ENCODE measurements at places on chromosomes 12 and 14. TPM values are rescaled to one million over a fixed set of nuclear protein-coding genes. Genes with fewer than 3 reads are reported as not detected.

GUCY2C gene
- polyA plus RNA-seq: 0.14 TPM

DAD1 gene
- 237 TPM for polyA plus RNA-seq

- no peak for DNase-seq
Observed at GRCh38 chr12:124722878-124723277, 140.8 kb downstream of the SCARB1 start.

DNA sequence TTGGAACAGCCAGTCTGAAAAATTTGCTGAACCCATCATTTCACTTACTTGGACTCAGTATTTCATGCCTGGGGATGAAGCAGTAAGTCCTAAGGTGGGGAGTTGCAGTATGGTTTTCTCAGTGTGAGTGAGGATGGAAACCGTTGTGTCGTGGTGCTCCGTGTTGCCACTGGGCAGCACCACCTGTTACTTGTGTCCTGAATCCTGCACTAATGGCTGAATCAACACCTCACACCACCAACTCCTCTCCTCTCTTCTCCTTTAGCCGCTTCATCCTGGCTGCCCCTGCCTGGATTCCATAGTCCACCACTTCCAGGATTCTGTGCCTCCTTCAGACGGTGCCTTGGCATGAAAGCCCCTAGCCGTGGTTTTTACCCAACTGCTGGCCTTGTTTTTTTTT lies 3.0 kb upstream of the EP400 start:
- DNase-seq: no peak

- no peak for DNase-seq
Observed at GRCh38 chr12:46963191-46963590, 116.2 kb upstream of the PCED1B start.

PRR4 gene
- 6.4 TPM for polyA plus RNA-seq

DNA sequence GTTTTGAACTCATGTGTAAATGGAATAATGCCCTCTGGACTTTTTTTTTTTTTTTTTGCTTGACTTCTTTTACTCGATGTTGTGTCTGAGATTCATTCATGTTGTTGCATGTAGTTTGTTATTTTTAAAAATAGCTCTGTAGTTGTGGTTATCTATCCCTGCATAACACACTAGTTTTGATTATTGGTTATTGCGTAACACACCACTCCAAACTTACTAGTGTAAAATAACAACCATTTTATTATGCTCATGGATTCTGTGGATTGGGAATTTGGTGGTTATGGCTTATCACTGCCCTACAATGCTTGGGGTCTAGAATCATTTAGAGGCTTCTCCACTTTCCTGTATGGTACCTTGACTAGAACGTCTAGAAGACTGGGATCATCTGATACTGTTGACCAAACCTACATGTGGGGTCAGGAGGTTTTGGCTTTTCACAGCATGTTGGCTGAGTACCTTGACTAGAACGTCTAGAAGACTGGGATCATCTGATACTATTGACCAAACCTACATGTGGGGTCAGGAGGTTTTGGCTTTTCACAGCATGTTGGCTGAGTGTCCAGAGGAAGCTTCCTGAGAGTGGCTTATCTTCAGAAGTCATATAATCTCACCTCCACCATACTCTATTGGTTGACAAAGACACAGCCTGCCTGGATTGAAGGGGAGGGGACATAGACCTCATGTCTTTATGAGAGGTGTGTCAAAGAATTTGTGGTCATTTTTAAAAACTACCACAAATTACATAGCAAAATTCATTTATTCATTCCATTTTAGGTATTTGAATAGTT lies 11.6 kb downstream of the VRK1 start:
- DNase-seq: no peak

- no peak for DNase-seq
Observed at GRCh38 chr14:31287294-31287972, 79.8 kb upstream of the HECTD1 start.

- DNase-seq: no peak
Observed at GRCh38 chr14:58813745-58814144, 176.0 kb downstream of the DACT1 start.

GLIPR1L2 gene
- 2.1 TPM for polyA plus RNA-seq

GRCh38 chr12:114347861-114348260 lies 58.1 kb downstream of the TBX5 start:
- DNase-seq: no peak

DNA sequence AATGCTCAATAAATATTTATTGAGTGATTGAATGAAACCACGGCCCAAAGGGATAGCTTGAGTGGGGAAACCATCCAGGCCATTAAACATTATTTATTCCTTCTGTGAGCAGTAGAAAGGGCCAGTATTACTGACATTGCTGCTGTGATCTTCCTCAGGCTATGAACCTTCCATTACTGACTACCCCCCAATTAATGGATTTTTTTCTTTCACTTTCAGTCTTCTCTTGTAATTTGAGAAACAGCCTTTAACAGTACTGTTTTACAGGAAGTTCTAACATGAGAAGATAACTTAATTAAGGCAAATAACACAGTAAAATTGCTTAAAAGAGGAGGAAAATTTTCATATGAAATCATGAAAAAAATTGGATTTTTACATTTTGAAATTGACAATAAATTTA lies 629.5 kb downstream of the TRHDE start:
- no peak for DNase-seq

USP44 gene
- 1.3 TPM for polyA plus RNA-seq

PSMC1 gene
- polyA plus RNA-seq: 134 TPM

SLCO1A2 gene
- 0.07 TPM for polyA plus RNA-seq

GALNT8 gene
- 0.30 TPM for polyA plus RNA-seq

DNA sequence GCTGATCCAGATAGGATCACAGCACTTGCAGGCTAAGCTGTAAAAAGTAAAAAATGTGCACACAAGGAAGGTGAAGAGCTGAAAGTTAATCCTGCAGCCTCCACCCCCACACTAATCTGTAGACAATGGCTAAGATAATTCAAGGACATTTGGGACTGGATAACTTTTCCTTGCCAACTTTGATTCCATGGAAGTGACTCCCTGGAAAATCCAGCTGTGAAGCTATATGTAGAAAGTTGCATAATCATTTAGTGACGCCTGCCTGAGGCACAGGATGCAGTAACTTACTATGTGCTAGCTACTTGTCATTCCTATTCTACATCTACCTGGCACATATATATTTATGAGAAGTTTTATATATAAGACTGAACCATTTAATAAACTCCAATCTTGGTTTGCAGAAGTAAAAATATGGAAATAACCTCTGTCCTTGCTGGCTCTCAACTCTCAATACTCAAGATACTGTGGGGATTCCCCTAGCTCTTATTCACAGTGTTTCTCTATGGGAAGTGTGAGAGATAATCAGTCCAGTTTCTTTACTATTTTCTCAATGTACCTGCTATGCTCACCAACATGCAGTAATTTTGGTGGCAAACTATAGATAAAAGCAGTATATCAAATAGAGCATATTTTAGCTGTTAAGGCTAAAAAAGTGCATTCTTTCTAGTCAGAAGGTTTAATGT lies 14.8 kb downstream of the LDHB start:
- no peak for DNase-seq

DNA sequence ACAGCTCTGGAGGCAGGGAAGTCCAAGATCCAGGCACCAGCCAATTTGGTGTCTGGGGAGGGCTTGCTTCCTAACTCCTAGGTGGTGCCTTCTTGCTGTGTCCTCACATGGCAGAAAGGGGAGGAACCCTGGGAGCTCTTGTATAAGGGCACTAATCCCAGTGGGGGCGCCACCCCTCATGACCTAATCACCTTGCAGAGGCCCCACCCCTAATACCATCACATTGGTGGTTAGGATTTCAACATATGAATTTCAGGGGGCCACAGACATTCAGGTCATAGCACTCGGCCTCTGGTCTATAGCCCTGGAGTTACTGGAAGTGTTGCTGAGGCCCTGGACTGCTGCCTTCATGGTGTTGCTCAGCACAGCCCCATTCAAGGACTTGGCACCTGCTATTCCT lies 14.6 kb downstream of the PSMD9 start:
- no peak for DNase-seq

P2RX2 gene
- polyA plus RNA-seq: 2.5 TPM

GRCh38 chr12:125674554-125675338 lies 609.5 kb downstream of the AACS start:
- DNase-seq: no peak

MYF5 gene
- not detected for polyA plus RNA-seq

SERPINA6 gene
- polyA plus RNA-seq: 0.91 TPM

GRCh38 chr14:94405486-94405885 lies 17.1 kb upstream of the SERPINA1 start:
- no peak for DNase-seq

GRCh38 chr14:98411154-98411553 lies 860.8 kb downstream of the BCL11B start:
- DNase-seq: peak; percentile 22

DNA sequence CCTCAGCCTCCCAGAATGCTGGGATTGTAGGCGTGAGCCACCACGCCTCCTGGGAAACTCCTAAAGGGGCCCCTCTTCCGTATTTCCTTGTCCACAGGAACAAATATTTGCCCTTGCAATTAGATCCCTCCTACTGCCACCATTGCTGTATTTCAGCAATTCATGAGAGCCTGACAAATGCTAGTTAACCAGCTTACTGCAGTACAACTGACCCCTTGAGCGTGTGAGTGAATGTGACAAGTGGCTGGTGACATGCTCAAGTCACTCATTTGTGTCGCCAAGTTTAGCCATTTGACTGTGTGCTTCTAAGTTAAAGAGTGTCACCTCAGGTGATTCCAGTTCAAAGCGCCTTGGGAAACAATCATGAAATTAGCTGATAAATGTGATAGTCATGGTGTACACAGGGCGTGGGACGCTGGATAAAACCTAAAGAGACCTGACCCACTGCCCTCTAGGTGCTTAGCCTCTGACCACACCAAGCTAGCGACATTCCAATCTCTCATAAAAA lies 56.1 kb upstream of the MAP1LC3B2 start:
- no peak for DNase-seq

DNA sequence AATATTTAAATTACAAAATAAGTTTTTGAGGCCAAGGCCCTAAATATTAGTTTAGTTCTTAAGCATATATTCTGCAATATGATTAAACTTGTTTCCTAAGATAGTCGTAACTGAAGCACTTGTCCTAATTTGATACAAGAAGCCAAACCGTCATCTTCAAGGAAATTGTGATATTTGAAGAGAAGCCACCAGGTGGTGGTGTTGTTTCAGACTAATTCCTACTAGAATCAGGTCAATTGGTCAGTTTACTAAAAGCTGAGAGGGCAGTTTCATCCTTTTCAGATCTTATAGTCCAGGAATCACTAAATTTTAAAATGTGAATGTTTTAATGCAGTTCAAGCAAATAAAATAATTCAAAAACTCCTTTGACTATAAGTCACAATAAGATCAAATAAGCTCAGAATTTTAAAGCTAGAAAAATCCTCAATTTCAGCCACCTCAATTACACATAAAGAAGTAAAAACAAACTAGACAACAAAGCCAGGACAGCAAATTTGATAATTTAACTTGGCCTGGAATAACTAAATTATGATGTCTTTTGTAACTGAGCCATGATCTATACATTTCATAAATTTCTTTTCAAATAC lies 7.1 kb upstream of the ARL1 start:
- no peak for DNase-seq

KIF5A gene
- 0.27 TPM for polyA plus RNA-seq

RPS6KA5 gene
- 4.0 TPM for polyA plus RNA-seq

MIP gene
- 0.02 TPM for polyA plus RNA-seq

GRCh38 chr12:49696723-49697122 lies 10.5 kb downstream of the FMNL3 start:
- no peak for DNase-seq

DNA sequence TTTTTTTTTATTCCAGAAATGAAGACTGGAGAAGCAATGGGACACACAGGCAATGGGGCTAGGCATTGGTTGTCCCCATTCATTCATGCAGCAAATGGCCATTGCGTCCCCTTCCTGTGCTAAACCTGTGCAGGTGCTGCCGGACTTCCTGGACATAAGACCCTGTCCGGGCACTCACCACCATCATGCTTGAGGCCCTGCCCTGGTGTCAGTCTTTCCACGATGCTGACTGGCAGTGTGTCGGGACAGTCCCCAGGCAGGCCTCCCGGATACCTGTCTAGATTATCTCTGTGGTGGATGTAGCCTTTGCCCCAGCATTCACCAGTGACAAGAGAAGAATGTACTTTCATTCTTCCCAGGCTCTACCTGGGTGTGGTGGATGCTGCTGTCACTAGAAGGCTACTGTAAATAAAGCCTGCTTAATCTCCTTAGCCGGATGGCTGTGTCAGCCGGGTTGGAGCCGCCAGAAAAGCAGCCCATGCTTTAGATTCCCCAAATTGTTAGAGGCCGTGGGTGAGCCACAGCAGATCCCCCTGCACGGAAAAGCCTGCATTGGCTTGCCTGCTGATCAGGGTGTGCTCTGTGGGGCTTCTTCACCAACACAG lies 94.5 kb upstream of the PARP11 start:
- DNase-seq: no peak

- no peak for DNase-seq
Observed at GRCh38 chr14:65110525-65110924, 8.2 kb upstream of the MAX start.

- DNase-seq: no peak
Observed at GRCh38 chr12:71900091-71900490, 38.6 kb upstream of the TPH2 start.

DNA sequence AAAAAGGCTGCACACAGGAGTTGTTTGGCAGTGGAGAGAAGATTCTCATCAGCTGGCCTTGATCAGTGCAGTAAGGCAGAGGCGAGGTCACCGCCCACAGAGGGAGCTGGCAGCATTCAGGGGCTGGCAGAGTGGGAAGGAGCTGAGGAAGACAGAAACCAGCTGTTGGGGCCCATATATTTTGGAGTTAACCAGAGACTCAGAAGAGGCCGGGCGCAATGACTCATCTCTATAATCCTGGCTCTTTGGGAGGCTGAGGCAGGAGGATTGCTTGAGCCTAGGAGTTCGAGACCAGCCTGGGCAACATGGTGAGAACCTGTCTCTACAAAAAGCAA lies 17.7 kb downstream of the SMCO2 start:
- DNase-seq: no peak

RASSF9 gene
- polyA plus RNA-seq: 0.94 TPM

DNA sequence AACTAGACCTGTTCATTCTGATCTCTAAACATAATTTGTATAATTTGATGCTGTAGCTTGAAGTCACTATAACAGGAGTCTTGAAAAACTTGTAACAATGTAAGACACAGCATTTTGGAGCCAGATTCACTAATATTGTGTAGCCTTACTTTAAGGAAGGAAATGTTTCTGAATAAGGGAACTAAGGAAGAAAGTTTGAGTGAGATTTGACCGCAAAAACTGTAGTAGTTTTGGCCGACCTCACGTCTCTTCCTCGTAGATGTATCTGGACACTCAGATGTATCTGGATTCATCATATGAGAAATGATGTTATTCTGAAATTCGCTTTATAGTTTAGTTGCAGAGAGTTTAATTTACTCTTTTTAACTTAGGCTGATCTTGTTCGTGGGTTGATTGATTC lies 13.9 kb upstream of the DNAH10 start:
- DNase-seq: no peak

DNA sequence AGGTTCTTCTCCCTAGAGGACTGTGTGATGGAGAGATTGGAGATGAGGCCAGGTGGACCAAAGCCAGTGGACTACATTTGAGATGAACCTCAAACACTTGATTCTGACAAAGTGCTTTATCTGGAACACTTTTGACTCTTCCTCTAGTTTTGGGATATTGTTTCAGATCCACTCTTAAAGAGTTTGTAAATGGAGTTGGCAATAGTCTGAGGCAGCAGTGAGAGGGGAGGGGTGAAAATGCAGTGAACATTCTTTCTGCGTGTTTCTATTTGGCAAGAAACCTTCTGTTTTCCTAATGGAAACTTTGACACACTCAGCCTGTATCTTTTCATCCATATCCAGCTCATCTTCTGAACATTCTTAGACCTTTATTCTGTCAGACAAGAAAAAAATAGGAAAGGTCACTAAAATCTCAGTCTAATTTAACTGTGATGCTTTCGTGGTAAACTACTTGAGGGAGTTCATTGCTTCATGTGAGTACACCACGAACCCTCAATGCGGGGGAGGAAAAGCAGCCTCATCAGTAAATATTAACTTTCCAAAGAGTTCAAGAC lies 57.4 kb upstream of the KCNJ8 start:
- DNase-seq: no peak

ACSS3 gene
- polyA plus RNA-seq: 2.0 TPM
